ENCODE measurements at places on chromosomes 11 and 22. TPM values are rescaled to one million over a fixed set of nuclear protein-coding genes. Genes with fewer than 3 reads are reported as not detected.

- DNase-seq = no peak
These were observed 3.6 kb downstream of the C11orf16 start for GRCh38 chr11:8928981-8929615.

DNA sequence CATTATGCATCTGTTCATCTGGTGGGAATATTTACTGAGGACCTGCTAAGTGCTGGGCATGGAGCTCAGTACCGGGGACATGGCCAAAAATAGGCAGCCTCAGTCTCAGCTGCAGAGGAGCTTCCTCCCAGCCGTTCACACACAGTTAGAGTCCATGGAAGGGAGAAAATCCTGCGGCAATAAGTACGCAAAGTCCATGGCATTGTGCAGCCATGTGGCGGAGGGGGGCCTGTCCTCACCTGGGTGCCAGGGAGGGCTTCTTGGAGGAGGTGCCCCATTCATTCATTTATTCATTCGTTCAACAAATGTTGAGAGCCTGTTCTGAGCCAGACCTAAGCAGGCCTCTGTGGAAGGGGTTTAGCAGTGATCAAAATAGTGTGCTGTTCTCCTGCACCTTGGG, 59.3 kb upstream of the ANO1 start:
- no peak for DNase-seq

The PNPLA5 gene
- total RNA-seq = not detected

DNA sequence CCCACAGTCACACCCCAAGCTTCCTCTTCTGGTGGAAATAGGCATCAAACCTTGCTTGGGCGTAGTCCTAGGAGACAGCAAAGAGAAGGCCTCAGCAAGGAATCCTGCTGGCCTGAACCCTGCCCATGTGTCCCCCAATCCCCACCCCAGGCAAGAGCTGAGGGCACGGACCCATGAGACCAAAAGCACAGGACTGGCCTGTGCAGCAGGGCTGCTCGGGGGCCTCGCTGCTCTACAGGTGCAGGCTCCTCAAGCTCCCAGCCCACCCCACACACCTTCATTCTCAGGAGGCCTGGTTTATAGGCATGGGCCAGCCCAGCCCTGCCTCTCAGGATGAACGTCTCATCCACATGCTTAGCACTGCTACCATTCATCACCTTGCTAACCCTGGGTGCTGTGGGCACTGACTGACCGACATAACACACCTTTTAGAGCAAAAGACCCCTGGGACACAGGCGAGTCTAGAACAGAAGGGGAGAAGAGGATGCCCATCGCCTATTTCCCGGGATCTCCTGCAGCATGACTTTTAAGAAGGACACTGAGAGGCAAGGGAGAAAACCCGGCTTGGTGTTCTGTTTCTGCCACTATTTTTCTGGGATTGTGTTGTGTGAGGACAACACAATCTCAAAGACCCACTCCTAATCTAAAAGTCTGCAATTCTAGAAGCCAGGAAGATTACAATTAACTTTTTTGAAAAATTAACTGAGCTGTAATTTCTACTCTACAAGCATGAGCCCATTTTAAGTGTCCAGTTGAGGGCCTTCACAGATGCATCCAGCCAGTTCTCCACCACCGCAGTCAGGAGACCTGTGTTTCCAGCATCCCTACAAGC, 15.4 kb downstream of the TCIRG1 start:
- no peak for DNase-seq

The OR52E2 gene
- total RNA-seq = not detected

The ADAMTS8 gene
- total RNA-seq = not detected

The ACR gene
- total RNA-seq = not detected

DNA sequence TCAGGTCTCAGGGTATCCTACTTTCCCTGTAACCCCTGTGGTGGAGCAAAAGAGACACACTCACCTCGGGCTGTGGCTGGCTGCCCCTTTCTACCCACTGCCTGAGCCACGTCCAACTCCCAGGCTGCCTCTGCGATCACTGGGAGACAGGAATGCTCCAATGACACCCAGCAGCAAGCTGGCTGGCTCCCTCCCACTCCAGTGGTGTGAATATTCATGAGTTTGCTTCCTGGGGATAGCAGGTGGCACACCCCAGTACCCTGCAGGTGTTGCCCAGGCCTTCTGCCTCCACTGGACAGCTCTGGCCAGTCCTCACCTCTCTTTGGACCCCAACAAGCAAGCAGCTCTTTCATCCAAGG, 9.7 kb downstream of the GAL3ST1 start:
- no peak for DNase-seq

DNA sequence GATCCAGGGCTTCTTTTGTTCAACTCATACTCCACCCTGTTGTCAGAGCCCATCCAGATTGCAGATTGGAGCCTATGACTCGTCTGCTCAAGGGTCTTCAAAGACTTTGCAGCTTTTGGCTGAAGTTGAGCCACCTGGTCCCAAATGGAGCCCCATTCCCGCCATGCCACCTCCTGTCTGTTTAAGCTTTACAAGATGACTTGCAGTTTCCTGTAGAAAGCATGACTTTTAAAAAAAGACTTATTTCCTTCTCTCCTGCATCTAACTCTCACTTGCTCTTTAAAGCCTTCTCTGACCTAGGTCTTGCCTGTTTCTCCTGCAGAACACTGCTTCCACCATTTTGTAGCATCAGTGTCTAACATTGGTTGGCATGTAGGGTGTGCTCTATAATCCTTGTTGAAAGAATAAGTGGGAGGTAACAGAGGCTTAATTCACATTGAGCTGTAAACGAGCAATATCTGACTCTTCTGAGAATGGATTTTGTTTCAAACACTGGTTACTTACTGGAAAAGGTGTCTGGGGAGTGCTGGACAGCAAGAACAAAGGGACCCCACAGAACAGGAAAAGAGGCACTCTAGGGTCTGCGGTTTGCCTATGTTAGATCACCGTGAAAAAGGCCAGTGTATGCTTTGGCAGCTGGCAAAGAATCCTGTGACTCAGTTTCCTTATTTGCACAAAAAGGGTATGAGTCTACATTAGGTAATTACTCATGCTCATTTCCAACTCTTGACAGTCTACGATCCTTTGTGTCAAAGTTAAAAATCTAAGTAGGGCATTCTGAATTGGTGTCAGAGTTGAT, 30.3 kb downstream of the NF2 start:
- no peak for DNase-seq

GRCh38 chr22:39468487-39469325, 11.9 kb downstream of the MGAT3 start:
- no peak for DNase-seq

The GDPD4 gene
- total RNA-seq = not detected

DNA sequence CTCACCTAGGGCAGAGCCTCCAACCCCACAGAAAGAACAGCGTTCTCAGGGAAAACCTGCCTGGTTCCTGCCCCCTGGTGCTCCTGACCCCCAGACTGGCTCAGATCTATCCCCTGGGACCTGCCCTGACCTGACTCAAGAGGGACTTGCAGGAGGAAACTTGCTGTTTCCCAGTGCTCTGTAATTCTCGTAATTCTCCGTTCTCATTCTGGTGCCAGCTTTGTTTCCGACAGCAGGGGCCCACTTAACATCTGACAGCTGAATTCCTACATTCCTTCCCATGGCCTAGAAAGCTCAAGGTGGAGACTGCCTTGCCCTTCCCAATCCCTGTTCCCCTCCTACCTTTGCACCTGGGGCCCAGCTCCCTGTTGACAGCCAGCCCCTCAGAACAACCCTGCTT, 12.5 kb upstream of the CSF2RB start:
- DNase-seq = no peak

DNA sequence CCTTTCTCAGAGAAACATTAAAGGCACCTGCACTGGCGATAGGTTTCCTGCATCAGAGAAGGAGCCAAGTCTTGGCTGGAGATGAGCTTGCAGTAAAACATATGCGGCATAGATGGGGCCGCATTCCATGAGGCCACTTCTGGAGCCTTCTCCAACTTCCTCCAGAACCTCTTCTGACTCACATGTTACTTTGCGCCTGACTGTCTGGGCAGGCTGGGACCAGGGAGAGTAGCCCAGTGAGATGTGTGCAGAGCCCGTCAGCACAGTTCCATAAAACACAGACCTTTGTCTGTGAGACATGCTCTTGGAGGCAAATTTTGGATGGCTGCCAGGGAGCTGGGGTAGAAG, 55.4 kb upstream of the BID start:
- DNase-seq = no peak

- DNase-seq = no peak
These were observed 58.4 kb upstream of the RCN1 start for GRCh38 chr11:32032478-32032877.

The GSTT2 gene
- not detected for total RNA-seq

- DNase-seq = no peak
These were observed 14.4 kb downstream of the ATXN10 start for GRCh38 chr22:45686004-45686403.

The P2RX3 gene
- 11.4 TPM for total RNA-seq

DNA sequence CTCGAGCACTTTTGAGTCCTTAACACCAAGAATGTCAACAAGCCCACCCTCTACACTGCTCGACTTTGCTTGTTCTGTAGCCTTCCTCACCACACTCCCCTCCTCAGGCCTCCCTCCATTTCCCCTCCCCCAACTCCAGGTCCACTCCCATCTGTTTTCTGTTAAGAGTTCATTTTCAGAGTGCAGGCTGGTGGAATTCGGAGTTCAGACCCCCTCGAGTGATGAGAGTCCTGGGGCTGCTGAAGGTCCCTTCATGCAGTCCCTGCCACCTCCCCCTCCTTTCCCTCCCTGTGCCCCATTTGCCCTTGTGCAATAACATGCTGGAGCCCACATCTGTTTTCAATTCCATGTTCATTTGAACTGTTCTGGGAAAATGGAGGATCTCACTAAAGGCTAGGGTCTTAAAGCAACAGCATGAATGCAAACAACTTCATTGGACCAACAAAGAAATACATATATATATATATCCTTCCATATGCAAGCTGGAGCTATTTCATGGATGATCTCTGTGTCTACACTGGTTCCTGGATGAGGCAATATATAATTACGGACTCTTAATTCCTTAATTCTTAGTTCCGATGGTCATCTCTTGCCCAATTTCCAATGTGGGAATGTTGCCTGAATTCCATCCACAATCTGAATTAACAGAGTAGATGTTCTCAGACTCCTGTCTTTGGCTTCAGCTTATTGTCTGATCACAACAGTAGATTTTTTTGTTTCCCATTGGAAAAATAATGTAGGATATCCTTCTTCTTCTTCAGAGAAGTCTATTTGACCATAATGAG, 340.4 kb downstream of the ETS1 start:
- DNase-seq = no peak
